ENCODE measurements at places on chromosomes 2 and 18. TPM values are rescaled to one million over a fixed set of nuclear protein-coding genes. Genes with fewer than 3 reads are reported as not detected.

DNA sequence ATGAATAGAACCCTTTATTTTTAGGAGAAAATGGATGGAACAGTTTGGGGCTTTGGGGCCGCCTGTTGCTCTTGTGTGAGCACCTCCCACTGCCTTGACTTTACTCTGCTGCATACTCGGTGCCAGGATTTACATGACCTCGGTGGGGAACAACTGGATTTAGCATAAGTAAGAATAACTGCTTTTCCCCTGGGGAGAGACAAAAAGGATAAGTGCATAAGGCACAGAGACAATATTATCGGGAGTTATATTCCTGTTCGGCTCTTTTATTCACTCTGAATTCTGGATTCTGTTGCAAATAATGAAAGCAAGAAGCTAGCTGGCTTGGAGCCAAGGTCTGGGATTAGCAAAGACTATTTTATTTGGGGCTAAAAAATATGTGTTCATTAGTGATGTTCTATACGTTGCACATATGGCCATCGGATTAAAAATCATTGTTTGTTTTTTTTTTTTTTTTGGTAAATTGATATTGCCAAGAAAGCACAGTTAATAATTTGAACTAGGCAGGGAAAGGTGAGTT is 69.8 kb downstream of the CYBRD1 start:
- ATAC-seq: no peak

GRCh38 chr18:3604498-3605408 is 154.8 kb downstream of the TGIF1 start:
- ATAC-seq: peak; percentile 76

- ATAC-seq: no peak
Observed at GRCh38 chr2:46936566-46936965, 21.0 kb upstream of the MCFD2 start.

Gene KLHL41
- total RNA-seq: not detected

Gene R3HDM1
- total RNA-seq: 51.5 TPM

GRCh38 chr2:237053066-237053465 is 32.6 kb upstream of the COPS8 start:
- ATAC-seq: no peak

DNA sequence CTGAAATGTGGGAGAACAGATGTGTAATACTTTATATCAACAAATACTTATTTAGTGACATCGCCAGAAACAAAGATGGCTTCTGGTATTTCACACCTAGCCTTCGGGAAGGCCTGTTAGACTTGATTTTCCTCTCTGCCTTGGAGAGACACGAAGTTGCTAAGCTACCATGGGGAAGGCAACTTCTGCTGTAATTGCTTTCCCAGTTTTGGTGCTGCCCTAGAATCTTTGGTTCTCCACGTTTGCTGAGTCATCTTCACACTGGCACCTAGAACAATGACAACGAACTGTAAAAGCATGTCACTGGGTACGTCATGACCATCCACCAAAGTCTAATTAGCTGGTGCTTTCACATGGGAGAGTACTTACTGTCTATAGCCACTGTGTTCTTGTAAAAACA is 58.7 kb upstream of the ACTR3 start:
- no peak for ATAC-seq

DNA sequence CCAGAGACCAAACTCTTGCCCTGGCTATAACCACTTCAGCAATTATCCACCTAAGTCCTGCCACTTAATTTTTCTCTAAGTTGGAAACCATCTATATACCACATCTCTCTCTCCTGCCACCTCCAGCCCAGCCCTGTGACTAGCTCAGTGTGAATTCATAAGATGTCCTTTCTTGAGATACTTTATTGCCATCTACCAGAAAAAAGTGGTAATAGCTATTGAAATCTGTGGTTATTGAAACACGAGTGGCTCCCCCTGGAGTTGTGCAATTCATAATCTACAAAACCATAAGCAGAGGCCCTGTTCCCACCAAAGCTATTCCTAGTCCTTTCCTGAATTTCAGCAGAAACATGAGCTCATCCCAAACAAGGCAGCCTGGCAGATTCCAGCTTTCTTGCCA is 324.0 kb downstream of the TXNL1 start:
- no peak for ATAC-seq

Gene GAREM2
- total RNA-seq: 2.1 TPM

Gene MAP3K20
- total RNA-seq: 11.9 TPM

Gene HOXD12
- total RNA-seq: not detected

Gene UGT1A4
- total RNA-seq: not detected

DNA sequence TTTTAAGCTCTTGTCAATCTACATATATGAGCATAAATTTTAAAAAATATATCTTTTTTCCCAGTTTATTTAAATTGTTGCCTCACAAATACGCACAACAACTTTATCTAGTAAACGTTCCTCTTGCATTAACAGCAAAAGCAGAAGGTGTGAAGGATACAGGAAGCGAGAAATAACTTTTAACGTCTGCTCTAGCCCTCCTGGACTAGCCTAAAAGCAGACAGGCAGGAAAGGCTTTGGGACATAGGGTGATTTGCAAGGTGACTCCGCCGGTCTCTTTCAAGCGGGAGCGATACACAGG is 434 bp upstream of the DUSP19 start:
- no peak for ATAC-seq

Gene ELOA2
- not detected for total RNA-seq

GRCh38 chr2:61141151-61141550 is 20.8 kb upstream of the C2orf74 start:
- no peak for ATAC-seq

Gene CCDC142
- 25.4 TPM for total RNA-seq

Gene UGT1A3
- total RNA-seq: not detected

DNA sequence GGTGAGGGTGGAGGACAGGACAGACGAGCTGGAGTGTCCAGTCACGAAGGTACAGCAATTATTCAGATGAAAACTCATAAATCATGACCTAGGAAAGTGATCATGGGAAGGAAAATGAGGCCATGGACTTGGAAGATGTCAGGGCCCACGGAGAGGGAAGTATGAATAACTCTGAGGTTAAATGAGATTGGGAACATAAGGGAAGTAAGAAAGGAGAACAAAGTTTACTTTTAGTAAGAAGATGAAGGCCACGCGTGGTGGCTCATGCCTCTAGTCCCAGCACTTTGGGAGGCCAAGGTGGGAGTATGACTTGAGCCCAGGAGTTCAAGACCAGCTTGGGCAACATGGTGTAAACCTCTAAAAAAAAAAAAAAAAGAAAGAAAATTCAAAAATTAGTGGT is 56.2 kb downstream of the AQP4 start:
- no peak for ATAC-seq

DNA sequence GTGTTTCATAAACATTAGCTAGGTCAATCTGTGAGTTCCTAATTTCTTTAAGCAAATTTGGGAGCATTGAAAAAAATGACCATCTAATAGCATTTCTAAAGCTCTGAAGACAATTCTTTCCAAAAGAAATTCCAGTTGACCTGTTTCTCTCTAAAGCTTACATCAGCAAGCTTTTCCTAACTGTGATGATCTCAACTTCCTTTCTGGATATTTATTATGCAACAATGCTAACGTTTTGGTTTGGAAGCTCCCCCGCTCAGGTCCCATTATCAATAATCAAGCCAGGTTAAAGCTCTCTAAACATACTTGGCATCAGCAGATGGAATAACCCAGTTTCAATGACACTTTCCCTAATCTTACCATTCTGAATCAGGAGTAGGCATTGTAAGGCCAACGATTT is 196.3 kb upstream of the TANK start:
- no peak for ATAC-seq

DNA sequence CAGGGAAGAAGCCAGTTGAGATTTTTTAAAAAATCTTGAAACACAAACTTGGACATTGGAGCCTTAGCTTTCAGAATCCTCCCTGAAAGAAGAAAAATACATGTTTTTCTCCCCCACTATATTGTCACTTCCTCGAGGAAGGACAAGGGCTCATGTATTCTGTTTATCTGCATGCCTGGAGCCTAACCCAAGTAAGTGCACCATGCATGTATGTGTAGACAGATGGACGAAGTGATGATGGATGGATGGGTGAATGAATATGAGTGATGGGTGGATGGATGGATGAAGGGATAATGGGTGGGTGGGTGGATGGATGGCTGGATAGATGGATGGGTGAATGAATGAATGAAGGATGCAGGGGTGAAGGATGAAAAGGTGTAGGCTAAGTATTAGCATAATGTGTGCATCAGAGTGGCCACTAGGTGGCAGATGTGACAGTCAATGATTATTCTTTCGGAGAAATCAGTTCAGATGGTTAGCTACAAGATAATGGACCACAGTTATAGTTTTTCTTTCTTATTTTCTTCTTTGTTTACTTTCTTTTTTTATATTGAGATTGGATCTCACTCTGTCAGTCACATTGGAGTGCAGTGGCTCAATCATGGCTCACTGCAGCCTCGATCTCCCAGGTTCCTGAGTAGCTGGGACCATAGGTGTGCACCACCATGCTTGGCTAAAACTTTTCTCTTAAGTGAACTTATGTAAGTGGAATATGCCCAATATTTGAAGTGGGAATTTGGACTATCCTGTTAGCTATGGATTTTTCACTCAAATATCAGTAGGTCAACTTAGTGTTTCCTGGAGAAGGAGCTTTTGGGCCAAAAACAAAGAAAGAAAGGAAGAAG is 18.5 kb upstream of the CCDC93 start:
- ATAC-seq: peak; percentile 76

Gene FHL2
- total RNA-seq: 2.2 TPM

DNA sequence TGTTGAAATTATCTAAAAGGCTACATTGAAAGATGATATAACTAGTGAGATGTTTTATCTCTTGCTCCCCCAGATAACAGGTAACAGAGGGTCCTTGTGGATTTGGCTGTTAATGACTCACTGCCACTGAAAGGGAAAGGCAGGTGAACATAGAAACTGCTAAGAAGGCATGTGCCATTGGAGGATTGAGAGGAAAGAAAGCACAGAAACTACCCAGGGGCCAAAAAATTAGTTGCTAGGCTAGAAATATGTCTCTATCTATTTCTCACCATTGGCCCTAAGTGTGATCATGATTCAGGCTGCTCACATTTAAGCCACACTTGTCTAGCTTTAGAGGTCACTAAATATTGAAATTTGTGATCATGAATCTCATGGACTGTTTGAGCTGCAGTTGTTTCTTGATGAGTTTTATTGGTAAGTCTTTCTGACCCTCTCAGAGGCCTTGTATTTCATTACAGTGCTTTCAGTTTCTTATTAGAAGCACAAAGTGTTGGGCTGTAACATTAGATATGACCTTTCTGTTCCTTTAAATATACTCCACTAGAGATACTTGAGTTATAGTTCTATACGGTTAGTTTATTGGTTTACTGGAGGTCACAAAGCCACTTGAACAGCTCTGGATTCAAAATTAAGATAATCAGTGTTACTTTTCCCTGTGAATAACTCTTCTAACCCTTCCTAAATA is 26.2 kb downstream of the NAB1 start:
- no peak for ATAC-seq

DNA sequence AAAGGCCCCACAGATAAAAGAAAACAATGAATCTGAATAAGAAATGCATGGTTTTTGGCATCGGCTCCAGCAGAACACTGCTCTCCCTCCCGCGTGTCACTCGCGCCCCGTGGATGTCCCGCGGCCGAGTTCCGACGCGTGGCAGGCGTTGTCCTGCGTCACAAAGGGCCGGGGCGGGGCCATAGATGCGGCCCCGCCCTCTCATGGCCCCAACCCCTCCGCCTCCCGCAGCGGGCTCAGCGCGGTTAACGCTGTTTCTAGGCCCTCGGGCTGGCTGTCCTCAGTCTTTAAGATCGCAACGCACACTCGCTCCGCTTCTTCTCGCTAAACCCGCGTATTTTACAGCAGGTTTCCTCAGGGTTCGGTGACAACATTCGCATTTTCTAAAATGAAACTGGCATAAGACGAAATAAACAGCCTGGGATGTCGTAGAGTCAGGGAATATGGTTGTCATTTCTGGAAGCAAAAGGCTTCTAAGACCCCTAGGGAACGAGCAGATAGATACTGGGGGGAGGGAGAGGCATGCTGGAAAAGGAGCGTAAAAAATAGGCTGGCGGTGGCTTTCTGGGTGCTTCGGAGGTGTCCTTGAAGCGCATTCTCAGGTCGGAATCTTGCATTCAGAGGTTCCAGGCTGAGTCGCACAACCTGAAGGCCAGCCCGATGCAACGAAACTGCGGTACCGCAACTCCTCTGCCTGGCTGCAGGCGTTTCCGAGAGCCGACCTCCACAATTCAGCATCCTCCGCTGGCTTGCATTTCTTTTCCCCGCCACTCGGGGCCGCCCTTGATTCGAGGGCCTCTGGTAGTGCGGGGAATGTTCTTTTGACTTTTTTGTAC is at the start of gene FKBP7:
Gene FKBP7 (minus strand): TSS at position 162 of the 836 bp plus-strand sequence. CDS start 101 bp downstream, at position 61.
- peak; percentile 75 for ATAC-seq

- ATAC-seq: no peak
Observed at GRCh38 chr2:1664698-1665097, 79.6 kb downstream of the PXDN start.

DNA sequence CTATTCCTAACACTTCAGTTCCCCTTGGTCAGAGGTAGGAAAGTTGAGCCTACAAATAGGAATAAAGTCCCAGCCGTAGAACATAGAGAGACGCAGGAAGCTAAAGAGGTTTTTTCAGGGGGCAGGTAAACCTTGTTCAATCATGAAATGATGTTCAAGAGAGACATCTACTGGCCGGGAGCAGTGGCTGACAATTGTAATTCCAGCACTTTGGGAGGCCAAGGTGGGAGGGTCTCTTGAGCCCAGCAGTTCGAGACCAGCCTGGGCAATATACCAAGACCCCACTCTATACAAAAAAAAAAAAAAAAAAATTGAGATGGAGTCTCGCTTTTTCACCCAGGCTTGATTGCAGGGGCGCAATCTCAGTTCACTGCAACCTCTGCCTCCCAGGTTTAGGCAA is 66.7 kb upstream of the DNAJC10 start:
- ATAC-seq: no peak

DNA sequence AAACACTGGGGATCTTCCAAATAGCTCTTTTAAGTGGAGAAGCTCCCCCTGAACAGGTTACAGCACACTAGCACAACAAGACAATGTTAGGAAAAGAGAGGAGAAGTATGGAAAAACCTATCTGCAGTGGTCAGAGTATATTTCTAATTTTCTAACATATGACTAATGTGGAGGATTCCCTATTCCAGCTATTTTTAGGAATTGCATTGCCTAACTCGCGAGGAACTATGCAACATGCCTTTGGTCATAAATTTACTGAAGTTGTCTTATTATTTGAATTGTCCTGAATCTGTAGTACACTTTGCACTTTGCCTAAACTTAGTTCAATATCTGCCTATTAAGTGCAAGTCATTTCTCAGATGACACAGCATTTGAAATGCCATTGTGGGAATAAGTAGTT is 381.4 kb downstream of the CCDC85A start:
- no peak for ATAC-seq

Gene SRD5A2
- total RNA-seq: not detected

DNA sequence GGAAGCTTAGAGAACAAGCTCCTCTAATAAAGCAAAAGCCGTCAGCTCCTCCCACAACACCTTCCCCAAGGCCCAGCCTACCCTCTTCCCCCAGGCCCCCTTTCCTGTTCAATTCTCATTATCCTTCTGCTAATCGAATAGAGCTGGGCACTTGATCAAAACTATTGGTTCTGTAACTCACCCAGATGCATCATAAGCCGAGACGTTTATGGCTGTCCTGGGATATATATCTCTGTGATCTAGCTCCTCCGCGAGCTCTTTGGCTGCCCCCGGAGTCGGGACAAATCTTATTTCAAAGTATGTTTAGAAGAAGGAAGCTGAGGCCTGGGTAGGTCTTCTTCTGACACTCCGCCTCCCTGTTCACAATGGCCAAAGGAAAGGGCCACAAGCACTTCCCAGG is 88.3 kb upstream of the KLHL29 start:
- no peak for ATAC-seq
